Upper lobe of left lung (tissue), 6 donors: ENCODE measurements at places on chromosomes 12 and 14.
A peak's percentile ranks its signal among the peaks of the same experiment; 100 is the strongest.

DNA sequence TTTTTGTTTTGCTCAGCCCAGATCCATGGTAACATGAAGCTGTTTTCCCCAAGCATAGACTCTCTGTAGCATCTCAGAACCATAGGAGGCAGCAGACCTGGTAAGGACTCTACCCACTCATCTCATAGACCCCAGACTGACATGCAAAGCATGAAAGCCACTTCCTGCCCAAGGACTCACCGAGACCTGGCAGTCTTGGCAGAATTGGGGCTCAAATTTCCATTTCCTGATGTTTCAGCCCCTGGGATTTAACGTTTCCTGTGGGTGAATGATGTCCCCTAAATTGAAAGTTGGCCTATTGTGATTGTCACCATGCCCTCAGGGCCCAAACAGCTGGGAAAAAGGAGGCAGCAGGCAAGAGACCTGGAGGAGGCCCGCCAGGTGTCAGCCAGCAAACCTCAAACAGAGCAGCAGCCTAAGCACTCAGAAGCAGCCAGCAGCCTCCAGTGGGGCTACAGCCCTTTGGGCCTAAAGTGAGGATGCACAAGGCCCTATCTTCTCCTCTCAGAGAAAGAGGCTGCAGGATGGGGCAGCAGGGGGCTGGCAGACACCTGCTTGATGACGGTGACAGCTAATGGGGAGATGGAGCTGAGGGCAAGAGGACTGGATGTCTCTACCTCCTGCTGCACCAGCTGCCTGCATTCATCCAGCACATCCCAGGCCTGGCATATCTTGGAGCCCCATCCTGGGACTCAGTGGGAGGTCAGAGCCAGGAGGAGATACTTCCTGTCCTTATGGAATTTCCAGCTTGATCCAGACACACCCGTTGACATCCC, 8.5 kb downstream of the KRT85 start:
- peak; percentile 15 for DNase-seq
- no peaks in the 10 kb centered on the region for H3K36me3 ChIP-seq
- H3K27me3 ChIP-seq, result no peaks in the 10 kb centered on the region
- no peaks in the 10 kb centered on the region for H3K4me1 ChIP-seq

DNA sequence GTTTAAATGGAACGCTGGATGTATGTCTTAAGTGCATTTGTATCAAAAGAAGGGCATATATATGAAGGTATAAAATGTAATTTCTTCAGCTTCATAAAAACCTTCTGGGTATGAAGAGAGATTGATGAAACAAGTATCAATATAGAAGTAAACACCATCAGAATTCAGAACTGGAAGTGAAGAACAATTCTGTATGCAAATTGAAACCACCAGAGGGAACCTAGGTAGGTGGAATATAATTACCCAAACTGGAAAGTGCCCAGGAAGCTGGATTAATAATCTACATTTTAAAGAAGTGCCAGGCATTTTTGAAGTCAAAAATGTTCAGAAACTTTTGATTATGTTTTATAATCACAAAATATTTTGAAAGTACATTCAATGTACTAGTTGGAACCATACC, 336.2 kb upstream of the GARIN6 start:
- H3K27ac ChIP-seq, result no peak overlapping the region
- no peak overlapping the region for H3K4me3 ChIP-seq
- H3K27me3 ChIP-seq, result no peaks in the 10 kb centered on the region
- H3K4me1 ChIP-seq, result no peaks in the 10 kb centered on the region
- H3K36me3 ChIP-seq, result no peaks in the 10 kb centered on the region

DNA sequence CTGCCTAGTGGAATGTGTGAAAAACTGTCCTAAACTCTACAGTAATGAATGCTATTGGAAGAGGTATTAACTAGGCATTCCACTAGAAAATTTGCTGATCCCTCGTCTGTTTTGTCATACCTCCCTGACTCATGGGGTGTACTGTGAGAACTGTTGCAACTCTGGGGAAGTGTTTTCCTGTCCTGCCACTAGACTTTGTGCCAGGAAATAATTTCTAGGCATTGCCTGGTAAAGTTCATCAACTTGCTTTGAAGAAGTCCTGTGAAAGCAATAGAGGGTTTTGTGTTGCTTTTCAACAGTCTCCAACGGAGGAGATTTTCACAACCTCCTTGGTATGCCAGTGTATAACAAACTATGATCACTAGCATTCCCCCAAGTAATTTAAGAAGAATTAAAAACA, 139.9 kb downstream of the AKAP6 start:
- no peak overlapping the region for H3K4me3 ChIP-seq
- no peaks in the 10 kb centered on the region for H3K4me1 ChIP-seq
- H3K36me3 ChIP-seq, result no peaks in the 10 kb centered on the region
- no peaks in the 10 kb centered on the region for H3K27me3 ChIP-seq
- no peak overlapping the region for H3K27ac ChIP-seq

GRCh38 chr14:47921133-47921532, 245.7 kb upstream of the MDGA2 start:
- no peak for DNase-seq
- H3K27ac ChIP-seq, result no peak overlapping the region
- no peak overlapping the region for H3K4me3 ChIP-seq
- no peaks in the 10 kb centered on the region for H3K36me3 ChIP-seq
- H3K4me1 ChIP-seq, result no peaks in the 10 kb centered on the region

DNA sequence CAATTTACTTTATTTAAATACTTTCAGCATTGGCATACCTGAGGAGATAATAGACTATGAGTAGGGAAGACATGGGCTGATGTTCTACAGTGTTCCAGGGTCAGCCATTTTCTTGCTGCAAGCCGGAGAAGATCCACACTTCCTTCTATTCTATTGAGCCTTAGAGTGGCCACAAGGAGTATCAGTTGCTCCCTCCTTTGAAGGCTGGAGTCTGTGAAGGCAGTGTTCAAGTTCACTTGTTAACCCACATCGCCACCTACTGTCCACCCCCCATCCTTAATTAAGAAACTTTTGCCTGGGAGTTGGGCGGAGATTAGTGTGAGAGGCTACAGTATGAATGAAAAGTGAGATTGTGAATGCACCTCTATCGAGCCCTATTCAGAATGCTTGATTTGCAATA, 666.6 kb downstream of the NRXN3 start:
- DNase-seq, result no peak
- H3K27me3 ChIP-seq, result no peaks in the 10 kb centered on the region
- no peaks in the 10 kb centered on the region for H3K36me3 ChIP-seq
- H3K4me3 ChIP-seq, result no peak overlapping the region

DNA sequence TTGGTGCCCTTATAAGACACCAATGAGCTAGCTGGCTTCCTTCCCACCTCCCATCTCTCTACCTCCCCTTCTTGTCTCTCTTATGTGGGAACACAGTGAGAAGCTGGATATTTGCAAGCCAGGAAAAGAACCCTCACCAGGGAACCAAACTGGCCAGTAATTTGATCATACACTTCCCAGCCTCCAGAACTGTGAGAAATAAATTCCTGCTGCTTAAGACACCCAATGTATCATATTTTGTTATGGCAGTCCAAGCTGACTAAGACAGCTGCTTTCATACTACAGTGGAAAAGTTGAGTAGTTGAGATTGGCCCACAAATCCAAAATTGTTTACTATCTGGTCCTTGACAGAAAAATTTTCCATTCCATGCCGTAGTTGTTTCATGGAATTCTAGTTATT, 269.0 kb downstream of the KCNH5 start:
- DNase-seq, result no peak
- no peak overlapping the region for H3K27ac ChIP-seq
- H3K4me3 ChIP-seq, result no peak overlapping the region
- no peaks in the 10 kb centered on the region for H3K36me3 ChIP-seq
- H3K27me3 ChIP-seq, result no peaks in the 10 kb centered on the region

GRCh38 chr14:69004731-69005431, 25.8 kb upstream of the ACTN1 start:
- peaks cover 7% of the 10 kb centered on the region for H3K4me1 ChIP-seq
- H3K27me3 ChIP-seq, result no peaks in the 10 kb centered on the region
- no peak for DNase-seq
- no peak overlapping the region for H3K4me3 ChIP-seq

GRCh38 chr14:67345583-67345982, 14.0 kb downstream of the ATP6V1D start:
- H3K36me3 ChIP-seq, result peaks cover 94% of the 10 kb centered on the region
- no peaks in the 10 kb centered on the region for H3K4me1 ChIP-seq
- no peak overlapping the region for H3K4me3 ChIP-seq
- H3K27ac ChIP-seq, result no peak overlapping the region
